Mucosa of descending colon (tissue), 3 donors: ENCODE measurements at places on chromosomes 13 and 19.

DNA sequence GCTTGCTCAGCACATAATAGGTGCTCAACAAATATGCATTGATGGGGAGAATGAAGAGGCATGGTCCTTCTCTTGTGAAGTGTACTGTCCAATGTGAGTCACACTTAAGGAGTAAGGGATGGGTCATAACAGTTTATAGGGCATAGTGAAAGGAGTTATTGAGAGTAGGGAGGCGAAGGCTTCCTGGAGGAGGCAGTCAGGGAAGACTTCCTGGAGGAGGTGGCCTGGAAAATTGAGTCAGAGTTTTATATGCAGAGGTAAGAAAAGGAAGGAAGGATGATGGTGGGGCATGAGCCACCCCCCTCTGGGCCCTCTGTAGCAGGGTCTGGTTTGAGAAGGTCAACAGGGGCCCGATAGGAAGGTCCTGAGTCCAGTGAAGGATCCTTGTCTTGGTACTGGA is 57.0 kb upstream of the ZNF536 start:
- DNase-seq, result no peak

DNA sequence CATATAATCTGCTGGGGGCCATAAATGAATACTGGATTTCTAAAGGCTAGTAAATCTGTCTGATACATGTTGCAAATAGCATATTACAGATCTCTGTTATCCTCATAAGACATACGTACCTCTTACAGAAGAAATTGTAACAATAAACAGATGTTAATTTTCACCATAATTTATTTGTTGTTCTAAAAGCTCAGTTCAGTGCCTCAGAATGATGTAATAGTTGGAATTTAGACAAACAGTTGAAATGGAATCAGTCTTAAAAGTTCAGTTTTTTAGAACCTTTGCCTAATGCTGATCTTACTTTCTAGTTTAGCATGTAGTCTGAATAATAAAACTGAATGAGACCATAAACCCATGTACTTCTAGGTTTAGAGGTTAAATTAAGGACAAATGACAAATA is 43.1 kb downstream of the B3GLCT start:
- no peak for DNase-seq

GRCh38 chr13:70336866-70337265 is 228.6 kb upstream of the KLHL1 start:
- DNase-seq, result no peak

DNA sequence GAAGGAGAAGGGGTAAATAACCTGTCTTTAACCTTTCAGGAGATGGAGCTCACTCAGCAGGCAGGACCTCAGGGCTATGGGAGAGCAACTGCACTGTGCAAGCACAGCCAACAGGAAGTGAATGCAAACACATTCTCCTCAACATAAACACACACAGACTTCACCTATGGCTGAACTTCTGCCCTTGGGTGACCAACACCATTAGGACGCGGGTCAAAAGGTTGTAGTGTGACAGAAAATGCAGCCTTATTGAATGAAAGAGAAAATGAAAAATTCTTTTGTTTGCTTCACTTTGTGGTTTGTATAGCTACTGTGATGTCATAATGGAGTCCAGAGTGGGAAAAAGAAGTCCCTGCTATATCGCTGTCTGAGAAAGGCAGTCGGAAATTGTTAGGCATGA is 323.0 kb downstream of the NDFIP2 start:
- DNase-seq, result no peak

DNA sequence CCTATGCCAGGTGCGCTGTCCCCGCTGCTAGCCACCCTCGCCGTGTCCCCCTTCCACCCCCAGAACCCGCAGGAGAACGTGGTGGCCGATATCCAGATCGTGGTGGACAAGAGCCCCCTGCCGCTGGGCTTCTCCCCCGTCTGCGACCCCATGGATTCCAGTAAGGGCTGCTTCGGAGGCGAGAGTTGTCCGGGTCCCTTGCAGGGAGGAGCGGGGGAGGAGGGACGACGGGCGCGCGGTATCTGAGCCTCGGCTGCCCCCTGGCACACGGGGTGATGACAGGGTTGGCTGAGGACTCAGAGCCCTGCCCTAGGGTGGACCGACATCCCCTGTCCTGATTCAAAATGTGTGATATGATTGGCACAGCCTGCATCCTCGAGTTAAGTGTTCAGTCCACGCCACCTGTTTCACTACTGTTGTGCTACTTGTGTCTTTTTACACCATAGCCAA is 653 bp downstream of the MVB12A start:
- peak; percentile 69 for DNase-seq

DNA sequence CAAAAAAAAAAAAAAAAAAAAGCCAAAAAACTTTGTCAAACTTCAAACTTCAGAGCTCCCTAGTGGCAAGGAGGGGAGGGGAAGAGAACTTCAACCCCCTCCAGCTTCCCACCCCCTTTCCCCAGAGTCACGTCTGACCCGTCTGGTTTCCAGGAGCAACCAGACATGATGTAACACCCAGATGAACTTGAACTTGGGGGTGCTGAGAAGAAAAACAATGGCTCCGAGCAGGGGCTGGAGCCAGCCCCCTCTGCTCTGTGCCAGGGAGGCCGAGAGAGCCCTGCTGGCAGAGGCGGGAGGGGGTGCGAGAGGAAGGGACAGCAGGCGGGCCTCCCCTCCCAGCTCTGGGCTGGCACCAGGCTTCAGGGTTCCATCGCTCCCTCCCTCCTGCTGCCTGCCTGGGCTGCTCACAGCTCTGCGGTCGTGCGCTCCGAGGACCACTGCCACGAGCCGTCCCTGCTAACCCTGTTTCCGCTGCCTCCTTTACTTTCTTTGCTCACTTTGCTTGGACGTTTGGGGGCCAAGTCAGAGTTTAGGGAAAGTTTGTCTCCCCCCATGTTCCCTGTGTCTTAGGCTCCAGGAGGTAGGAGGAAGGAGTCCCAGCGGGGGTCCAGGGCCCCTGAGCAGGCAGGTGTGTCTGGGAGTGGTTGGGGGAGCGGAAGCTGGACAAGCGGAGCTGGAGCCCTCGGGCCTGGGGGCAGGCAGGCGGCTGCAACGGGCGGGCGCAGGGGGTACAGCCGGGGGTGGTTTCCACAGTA is 11.1 kb downstream of the LYL1 start:
- DNase-seq, result no peak

DNA sequence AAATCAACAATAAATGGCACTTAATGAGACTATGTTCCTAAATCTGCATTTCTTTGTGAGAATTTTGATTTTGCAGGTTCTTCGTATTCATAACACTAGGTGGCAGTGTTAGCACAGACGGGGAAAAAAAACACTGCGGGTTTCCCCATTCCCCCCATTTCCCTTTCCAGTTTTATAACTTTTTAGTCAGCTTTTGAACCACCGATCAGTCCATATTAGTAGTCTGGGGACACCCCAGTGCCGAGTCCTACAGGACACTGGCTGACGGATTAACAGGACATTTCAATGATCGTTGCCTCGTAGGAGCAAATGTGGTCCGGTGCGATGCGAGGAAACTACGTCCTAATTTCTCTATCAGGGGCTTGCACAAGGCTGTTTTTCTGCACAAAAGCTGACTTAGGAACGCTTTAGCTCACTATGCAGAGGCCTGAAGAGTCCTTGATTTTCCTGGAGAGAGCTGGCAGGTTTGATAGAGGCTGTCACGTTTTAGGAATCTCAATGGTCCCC is 234.3 kb downstream of the LMO7 start:
- DNase-seq, result no peak

DNA sequence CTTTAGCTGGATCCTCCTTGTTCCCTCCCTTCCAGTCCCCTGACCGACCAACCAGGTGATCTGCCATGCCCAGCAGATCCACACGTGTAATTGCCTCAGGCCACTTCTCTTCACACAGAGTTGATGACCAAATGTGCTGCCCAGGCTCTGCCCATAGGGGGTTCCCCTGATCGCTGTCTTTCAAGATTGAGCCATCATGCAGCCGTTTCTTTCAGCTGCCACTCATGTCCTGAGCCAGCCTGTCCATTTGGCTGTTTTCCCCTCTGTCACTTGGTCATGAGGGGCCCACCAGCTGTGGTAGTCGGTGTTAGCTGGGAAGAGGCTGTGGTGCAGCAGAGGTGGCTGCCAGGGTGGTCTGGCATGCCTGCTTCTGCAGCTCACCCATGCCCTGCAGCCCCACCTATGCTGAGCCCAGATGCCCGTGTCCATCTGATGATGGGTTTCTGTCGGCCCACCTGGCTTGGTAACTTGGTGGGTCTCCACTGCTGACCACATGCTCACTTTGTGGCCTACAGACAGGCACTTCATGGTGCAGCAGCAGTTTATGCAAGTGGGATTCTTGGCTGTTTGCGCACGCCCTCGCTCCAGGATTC is 35.6 kb upstream of the GPR183 start:
- no peak for DNase-seq

DNA sequence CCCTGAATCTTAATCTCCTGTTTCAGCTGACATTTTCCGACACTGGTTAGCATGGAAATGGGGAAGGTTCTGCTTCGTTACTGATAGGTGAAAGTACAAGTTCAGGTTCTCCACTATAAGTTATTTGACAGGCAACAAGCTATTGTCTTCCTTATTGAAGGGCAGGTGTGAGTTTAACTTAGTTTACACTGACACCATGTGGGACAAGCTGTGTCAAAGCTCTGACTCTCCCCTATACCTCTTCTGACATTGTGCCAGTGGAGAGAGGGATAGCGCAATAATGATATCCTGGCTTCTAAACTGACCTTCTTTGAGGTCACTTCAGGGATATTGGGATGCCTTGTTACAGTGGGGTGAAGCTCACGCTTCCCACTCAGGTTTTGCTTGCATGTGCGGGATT is 587.0 kb upstream of the SLITRK5 start:
- DNase-seq, result peak; percentile 17

GRCh38 chr19:1162404-1163282 is 11.4 kb downstream of the SBNO2 start:
- DNase-seq, result no peak

GRCh38 chr13:47426126-47426849 is 529.4 kb upstream of the HTR2A start:
- no peak for DNase-seq

DNA sequence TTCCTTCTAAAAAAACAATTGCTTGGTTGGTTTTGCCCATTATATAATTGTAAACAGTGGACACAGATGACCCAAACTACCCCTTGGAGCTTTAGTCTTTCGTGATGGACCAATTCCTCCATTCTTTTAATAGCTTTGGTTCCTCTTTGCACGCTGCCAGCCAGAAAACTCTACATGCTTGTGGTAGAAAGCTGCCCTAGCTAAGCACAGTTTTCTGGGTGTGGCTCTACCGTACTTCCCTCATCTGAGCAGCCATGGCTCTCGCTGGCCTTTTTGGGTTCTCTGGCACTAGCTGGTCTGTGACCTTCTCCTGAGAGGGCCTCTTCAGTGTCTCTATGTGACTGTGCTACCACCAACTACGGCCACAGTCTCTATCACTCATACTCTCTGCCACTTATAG is 29.9 kb upstream of the CEBPA start:
- DNase-seq, result no peak

DNA sequence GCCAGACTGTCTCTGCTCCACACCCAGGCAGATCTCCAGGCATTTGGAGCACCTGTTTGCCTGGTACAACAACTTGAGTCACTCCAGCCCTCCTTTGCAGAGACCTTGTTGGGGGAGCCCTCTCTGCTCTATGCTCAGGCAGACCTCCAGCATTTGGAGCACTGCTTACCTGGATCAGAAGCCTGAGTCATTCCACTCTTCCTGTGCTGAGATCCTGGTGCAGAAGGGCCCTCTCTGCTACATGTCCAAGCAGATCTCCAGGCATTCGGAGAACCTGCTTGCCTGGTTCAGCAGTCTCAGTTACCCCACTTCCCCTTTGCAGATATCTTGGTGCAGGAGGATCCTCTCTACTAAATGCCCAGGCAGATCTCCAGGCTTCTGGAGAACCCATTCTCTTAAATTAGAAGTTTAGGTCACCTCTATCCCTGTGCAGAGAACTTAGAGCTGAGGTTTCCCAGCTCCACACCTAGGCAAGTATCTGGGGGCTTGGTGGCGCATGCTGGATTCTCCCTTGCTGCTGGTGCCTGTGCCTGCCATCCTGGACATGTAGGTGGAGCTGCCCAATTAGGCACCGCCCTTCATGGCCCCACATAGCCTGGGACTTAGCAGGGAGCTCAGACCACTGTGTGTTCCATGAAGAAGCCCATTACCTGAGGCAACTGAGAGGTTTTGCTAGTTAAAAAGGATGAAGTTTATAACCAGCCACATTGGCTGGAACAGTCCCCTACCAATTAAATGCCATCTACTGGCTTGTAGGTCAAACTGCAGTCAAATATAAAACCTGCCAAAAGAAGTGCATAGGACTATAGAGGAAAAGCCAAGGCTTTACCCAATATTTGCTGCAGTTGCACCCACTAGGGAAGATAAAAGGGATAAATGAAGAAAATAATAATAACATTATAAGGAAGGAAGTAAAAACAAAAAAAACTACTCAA is 97.6 kb upstream of the SLITRK6 start:
- DNase-seq, result no peak

- no peak for DNase-seq
Measured at GRCh38 chr13:86581706-86582105, 782.5 kb upstream of the SLITRK6 start.

DNA sequence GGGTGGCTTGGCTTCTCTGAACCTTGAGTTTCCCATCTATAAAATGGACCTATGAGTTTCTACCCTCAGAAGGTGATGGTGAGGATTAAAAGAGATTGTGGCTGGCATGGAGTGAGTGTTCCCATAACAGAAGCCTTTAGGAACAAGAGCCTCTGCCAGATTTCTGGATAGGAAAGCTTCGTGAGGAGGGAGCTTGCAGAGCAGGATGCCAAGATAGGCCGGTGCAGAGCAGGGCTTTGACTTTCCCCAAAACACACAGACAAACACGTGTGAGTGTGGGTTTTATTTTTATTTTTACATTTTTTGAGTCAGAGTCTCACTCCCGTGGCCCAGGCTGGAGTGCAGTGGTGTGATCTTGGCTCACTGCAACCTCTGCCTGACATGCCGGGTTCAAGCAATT is 3.7 kb upstream of the CNN1 start:
- DNase-seq, result no peak

GRCh38 chr19:51470966-51471365 is 7.4 kb upstream of the CEACAM18 start:
- DNase-seq, result no peak

DNA sequence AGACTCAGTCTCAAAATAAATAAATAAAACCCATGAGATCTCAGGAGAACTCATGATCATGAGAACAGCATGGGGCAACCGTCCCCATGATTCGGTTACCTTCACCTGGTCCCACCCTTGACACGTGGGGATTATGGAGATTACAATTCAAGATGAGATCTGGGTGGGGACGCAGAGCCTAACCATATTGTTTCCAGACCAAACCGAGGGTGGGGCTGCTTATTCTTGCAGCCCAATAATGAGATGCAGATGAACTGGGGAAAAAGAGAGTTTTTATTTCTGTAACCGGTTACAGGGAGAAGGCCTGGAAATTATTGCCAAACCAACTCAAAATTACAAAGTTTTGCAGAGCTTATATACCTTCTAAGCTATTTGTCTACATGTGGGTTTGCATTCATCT is 12.8 kb downstream of the TRAPPC2B start:
- no peak for DNase-seq

- DNase-seq, result no peak
Measured at GRCh38 chr19:39083983-39084731, at the start of gene ACP7. Gene ACP7 (plus strand): TSS chr19:39084368. CDS start chr19:39085270, 902 bp downstream.
